ENCODE measurements at places on chromosomes 1 and 21. TPM values are rescaled to one million over a fixed set of nuclear protein-coding genes. Genes with fewer than 3 reads are reported as not detected.
A peak's percentile ranks its signal among the peaks of the same experiment; 100 is the strongest.

Gene SLFNL1
- total RNA-seq = 0.35 TPM

Gene KCNA2
- total RNA-seq = not detected

Gene PLCH2
- 1.5 TPM for total RNA-seq

Gene CLDN14
- total RNA-seq = not detected

Gene FRRS1
- total RNA-seq = 4.1 TPM

Gene TNFSF4
- total RNA-seq = 0.23 TPM

Gene UMODL1
- total RNA-seq = not detected

Gene YIPF1
- 26.1 TPM for total RNA-seq

Gene FTCD
- 5.9 TPM for total RNA-seq

Gene RNU1-2
- 1,333 TPM for total RNA-seq

Gene KCNJ9
- total RNA-seq = not detected

DNA sequence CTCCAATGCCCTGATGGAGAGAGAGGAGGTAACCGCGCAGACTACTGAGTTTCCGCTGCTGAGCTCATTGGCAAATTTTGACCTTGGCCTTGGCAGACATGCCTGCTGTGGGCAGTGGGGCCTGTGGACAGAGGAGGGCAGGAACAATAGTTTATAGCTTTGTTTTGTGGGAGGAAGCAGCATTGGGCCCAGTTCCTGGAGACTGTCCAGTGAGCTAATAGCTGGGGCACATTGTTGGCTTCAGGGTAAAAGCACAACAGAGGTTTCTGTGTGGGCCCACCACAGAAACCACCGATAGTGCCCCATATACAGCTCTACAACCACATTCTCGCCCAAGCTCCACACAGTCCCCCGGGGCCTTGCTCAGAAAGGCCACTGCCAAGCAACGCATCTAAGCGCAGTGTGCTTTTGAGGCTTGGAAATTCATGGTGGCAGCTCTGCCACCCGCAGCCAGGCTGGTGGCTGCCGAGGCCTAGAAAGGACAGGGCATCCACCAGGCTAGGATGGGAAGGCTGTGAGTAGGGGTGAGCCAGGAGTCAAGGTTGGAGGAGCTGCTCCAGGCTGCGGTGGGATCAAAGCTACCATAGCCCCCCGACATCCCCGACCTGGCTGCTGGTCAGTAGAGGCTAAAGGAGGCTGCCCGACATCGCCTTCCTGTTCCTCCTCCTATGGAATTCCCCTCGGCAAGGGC is 43.2 kb downstream of the NEK2 start:
- no peak for DNase-seq

DNA sequence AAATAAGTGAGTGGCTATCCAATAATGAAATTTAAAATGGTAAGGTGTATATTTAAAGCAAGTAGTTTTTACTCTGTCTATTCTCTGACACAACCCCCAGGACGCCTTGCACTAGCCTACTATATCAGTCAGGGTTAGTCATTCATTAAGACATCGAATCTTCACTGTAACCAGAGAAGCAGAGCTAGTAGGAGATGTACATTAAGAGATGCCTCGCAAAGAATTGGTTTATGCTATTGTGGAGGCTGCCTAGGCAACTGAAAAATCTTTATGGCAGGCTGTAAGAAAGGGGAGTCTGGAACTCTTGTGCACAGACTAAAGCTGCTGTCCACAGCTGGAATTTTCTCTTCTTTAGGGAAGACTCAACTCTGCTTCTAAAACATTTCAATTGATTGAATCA is 28.8 kb downstream of the NTNG1 start:
- no peak for DNase-seq

DNA sequence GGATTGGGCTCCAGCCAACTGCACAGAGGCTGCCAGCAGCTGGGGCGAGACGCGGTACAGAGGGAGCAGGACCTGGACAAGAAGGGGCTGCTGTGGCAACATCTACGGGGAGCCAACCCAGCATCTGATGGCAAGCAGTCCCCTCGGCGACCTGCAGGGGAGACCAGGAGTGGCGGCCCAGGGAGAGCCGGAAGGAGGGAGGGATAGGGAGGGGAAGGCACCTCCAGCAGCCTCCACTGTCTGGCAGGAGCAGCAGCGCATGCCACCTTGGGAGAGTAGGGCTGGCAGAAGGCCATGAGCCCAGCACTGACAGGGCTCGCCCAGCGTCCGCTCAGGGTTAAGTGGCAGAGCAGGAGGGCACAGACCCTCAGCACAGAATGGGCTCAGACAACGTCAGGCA is 17.3 kb downstream of the CHD5 start:
- no peak for DNase-seq

GRCh38 chr1:41278076-41278475 is 36.0 kb upstream of the SCMH1 start:
- DNase-seq = no peak

DNA sequence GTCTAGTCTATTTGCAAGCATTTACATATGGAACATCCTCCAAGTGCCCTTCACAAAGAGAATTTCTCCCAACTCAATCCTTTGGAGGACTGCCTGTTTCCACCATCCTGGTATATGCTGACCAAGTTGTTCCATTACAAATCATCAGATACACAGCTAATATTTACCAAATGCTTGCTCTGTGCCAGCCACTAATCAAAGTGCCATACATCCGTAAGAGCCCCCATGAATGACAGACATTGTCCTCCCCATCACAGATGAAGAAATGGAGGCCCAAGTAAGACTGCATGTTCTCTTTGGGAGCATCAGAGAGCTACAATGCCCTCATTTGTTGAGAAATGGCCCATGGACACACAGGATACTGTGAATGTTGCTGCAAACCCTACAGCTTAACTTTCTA is 130.0 kb upstream of the BACE2 start:
- DNase-seq = no peak

DNA sequence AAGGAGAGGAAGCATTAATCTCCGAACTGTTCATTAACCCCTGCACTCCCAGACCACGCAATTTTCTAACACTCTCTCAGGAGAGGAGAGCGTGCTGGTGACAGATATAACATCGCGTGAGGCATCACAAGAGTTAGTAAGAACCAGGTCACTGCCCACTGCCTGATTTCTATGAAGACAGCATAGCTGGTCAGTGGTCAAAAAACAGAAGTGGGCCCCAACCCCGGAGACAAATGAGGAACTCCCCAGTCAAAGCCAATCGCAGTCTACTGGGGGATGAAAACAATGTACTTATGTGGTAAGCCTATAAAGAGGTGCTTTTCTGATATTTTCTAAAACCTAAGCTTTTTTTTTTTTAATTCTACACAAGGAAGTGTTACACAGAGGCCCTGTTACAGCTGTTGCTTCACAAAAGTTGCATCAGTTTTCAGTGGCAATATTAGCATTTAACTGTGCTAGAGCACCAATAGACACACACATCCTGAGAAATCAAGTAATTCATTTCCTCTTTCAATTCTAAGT is 231.8 kb upstream of the IRF2BP2 start:
- DNase-seq = peak; percentile 34

- no peak for DNase-seq
These were observed 232.1 kb downstream of the DUSP10 start for GRCh38 chr1:221509575-221510355.

GRCh38 chr1:235648407-235648907 is 1.1 kb downstream of the GNG4 start:
- DNase-seq = no peak

- DNase-seq = no peak
These were observed 8.9 kb downstream of the VSIG8 start for GRCh38 chr1:159853417-159854115.

DNA sequence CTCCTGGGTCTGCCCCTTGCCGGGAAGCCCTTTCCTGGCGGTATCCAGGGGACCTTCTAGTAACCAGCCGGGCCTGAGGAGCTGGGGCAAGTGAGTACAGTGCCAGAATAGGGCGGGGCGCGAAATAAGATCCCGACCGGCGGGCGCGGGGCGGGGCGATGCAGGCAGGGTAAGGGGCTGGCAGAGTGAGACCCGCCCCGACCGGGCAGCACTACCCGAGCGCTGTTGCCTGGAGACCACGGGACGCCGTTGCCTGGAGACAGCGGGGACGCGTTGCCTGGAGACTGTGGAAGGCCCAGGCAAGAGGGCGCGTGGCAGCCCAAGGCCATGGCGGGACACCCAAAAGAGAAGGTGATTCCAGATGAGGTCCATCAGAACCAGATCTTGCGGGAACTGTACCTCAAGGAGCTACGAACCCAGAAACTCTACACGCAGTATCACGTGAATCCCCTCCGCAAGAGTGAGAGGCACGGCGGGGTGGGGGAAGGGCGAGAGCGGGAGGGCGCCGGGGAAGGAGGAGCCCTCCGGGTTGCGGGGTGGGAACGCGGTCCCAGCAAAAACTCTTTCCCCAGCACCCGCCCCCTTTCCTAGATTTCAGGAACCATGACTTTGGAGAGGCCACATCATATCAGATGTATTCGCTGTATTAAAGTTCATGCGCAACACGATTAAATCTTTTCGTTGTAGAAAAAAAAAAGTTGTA is 24.3 kb downstream of the EBNA1BP2 start:
- peak; percentile 94 for DNase-seq

DNA sequence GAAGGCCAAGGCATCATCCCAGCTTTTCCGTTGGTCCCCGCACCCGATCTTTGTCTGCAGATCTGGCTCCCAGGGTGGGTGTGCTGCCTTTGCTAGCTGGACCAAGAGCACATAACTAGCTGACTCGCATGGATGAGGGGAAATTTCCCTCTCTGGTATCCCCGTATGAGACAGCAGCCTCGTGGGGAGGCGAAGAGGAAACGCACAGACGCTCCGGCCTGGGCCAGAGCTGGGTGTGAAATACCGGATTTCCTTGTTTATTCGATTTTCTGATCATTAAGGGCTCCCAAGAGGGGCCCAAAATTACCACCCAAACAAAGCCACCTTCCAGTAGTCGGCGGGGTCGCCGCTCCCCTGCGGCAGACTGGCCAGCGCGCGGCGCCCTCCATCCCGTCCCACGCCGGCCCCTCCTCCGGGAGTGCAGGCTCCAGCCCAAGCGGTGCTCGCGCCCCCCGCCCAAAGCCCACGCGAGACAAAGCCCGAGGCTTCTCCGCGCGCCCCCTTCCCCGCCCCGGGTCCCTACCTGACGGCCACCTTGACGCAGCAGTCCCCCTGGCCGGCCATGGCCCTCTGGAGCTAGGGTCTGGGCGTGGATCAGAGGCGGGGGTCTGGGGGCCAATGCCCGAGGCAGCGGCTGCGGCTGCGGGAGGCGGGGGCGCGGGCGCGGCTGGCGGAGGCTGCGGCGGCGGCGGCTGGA is 546 bp downstream of the KIF21B start:
- no peak for DNase-seq

DNA sequence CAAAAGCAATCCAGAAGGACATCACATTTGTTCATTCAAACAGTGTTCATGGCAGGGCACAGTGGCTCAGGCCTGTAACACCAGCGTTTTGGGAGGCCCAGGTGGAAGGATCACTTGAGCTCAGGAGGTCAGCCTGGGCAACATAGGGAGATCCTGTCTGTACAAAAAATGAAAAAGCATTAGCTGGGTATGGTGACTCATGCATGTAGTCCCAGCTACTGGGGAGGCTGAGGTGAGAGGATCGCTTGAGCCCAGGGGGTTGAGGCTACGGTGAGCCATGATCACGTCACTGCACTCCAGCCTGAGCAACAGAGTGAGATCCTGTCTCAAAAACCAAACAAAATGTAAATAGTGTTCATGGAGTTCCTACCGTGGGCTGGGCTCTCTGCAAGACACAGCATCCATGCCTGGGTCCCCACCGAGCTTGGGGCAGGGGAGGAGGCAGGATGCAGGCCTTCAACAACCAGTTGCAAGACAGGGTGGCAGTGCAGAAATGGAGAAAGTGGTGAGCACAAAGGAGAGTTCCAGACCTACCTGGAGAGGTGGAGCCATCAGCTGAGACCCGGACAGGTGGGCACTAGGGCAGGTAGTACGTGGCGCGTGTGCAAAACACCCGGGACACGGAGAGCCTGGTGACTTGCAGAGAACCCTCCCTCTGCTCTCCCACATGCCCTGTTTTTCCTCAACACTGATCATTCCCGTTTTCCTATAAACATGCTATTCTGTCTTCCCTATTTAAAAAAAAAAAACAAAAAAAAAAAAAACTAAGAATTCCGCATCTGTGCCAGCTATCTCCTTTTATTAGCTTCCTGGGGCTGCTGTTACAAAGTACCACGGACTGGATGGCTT is 138.9 kb downstream of the TOMM20 start:
- DNase-seq = no peak

GRCh38 chr1:119160866-119161265 is 20.4 kb upstream of the WARS2 start:
- DNase-seq = no peak

DNA sequence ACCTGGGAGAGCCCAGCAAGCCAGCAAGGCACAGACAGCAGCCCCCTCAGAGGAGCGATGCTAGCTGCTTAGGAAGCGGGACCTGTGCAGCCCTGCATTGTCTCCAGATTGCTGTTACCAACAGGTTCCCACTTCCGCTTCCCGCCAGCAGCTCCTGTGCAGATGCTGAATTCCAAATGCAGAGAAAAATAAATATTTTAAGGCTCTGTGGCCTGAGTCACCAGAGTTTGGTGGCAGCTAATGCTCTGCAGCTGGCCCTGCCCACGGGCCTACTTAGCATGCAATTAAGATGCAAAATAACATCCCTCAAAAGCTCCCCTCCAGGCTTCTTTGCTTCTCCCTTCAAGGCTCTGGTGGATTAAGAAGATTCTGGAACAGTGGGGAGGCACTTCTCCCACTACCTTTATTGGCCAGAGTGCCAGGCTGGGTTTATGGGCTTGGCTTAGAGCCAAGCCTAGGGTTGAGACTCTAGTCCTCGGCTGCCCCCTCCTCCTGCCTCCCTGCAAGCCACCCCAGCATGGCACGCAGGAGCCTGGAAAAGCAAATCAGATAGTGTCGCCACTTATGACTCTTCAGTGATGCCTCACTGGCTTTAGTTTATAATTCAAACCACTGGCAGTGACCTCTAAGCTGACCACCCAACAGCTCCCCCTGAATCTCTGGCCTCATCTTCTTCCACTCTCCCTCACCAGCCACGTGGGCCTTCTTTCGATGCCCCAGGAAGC is 207.1 kb upstream of the ZC3H12A start:
- DNase-seq = no peak

- no peak for DNase-seq
These were observed 1.0 kb downstream of the YOD1 start for GRCh38 chr1:207049974-207050391.

All from PC-9 (cell line).